ENCODE measurements at places on chromosomes 2 and 18. TPM values are rescaled to one million over a fixed set of nuclear protein-coding genes. Genes with fewer than 3 reads are reported as not detected.
A peak's percentile ranks its signal among the peaks of the same experiment; 100 is the strongest.

DNA sequence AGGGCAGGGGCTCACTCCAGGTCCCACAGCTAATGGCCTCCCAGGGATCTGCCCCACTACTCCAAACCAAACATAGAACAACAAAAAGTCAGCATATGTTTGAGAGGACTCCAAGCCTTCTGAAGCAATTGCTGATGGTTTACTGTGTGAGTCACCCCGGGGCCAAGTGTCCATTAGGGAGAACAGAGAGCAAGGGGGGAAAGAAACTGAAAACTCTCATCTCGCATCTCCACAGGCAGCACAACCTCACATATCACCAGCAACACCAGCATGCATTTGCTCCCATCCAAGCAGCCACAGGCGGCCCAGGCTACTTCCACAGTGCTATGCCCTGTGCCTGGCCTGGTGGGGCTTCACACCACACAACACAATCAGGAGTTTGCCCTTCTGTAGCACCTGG, 39.1 kb downstream of the CYRIA start:
- no peak for DNase-seq

DNA sequence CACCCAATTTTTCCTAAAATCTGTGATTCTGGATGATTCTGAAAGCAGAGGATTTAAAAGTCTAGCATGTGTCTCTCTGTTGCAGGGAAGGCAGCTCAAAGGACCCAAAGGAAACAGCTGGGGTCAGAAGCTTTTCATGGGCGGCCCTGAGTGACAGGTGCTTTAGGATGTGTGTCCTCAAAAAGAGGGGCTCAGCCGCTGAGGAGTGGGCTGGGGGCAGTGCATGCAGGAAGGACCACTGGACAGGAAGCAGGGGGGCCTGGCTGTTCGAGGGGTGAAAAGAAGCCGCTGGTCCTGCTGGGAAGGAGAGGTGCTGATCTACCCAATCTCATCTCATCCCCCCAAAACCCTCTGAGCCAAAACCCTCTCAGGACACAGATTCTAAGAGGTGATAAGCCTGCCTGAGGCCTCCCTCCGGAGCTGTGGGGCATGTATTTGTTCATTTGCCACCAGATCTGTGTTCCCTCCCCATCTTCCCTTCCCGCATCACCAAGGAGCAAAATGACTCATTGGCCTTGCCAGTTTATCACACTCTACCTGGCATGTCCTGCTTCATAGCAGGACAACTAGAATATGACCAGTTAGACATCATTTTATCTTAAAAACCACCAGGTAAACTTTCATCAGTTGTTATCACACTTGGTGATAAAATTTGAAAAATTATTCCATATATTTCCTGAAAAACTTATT, 98.8 kb upstream of the MGAT4A start:
- DNase-seq, result peak; percentile 20

Gene CNGA3
- not detected for total RNA-seq

DNA sequence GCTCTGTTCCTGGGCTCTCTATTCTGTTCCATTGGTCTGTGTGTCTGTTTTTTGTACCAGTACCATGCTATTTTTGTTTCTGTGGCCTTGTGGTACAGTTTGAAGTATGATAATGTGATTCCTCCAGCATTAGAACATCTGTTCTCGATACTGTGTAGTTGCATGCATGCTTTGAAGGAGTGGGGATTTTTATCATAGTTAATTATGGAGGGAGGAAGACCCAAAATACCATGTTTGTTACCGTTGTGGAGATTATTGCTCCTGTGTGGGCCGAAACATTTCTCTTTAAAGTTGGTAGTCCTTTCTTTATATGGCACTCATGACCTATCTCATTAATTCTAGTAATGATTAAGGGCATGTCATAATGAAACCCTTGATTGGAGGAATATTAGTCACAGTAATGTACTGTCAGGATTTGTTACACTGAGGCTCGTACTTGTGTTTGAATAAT, 87.6 kb downstream of the TTC27 start:
- DNase-seq, result no peak

DNA sequence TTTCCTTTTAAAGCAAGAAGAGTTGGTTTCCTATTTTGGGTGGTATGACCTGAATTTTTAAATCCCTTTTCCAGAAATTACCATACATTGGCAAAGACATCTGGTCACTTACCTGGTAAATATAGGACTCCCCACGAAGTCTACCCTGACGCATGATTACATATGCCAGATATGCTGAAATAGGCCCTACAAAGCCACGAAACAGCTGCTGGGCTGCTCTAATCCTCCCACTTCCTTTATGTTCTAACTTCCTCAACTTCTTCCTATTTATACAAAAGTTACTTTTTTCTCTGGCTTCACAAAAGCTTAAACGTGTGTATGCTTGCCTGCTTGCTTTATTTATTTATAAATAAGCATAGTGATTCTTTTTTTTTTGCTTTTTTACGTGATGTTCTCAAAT, 186.0 kb upstream of the EPHA4 start:
- DNase-seq, result no peak

- DNase-seq, result no peak
These were observed 55.8 kb upstream of the MGAT5 start for GRCh38 chr2:134198006-134198634.

Gene GPR155
- 9.2 TPM for total RNA-seq

Gene CYBRD1
- 0.99 TPM for total RNA-seq

Gene LIMS3
- total RNA-seq, result 3.3 TPM

GRCh38 chr2:140076164-140076563, 1296.0 kb upstream of the NXPH2 start:
- DNase-seq, result no peak

Data from activated CD4-positive, alpha-beta memory T cell treated with anti-CD3 and anti-CD28 coated beads for 36 hours (primary cell).